ENCODE measurements at places on chromosomes 7 and 10. TPM values are rescaled to one million over a fixed set of nuclear protein-coding genes. Genes with fewer than 3 reads are reported as not detected.

DNA sequence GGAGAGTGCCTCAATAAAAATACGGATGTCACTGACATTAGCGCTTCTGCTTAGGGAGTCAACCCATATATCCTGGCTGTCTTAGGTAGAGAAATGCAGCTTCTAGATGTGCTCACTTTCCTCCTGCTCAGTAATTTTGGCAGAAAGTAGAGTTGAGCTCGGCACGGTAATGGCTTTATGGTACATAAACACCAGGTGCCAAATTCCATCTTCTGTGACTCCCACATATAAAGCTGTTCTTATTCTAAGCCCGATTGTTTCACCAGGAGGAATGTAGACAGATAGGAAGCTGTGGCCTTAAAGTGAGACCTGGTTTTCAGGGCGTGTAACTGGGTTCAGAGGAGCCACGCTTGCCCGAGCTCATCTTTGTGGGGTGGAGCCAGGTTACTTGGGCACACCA is 143.7 kb downstream of the CREB5 start:
- H3K4me3 ChIP-seq = no peak overlapping the region
- DNase-seq = no peak
- no peaks in the 10 kb centered on the region for H3K27me3 ChIP-seq
- H3K36me3 ChIP-seq = no peaks in the 10 kb centered on the region
- H3K27ac ChIP-seq = no peak overlapping the region

- no peaks in the 10 kb centered on the region for H3K4me1 ChIP-seq
- H3K27me3 ChIP-seq = no peaks in the 10 kb centered on the region
Measured at GRCh38 chr7:13067036-13067435, 379.6 kb downstream of the ARL4A start.

GRCh38 chr10:127198721-127199120 is 2.3 kb upstream of the INSYN2A start:
- H3K36me3 ChIP-seq = no peaks in the 10 kb centered on the region
- no peak overlapping the region for H3K27ac ChIP-seq
- H3K4me3 ChIP-seq = no peak overlapping the region
- H3K4me1 ChIP-seq = no peaks in the 10 kb centered on the region
- H3K27me3 ChIP-seq = no peaks in the 10 kb centered on the region

GRCh38 chr10:31599626-31600504 is 280.8 kb downstream of the ZEB1 start:
- no peaks in the 10 kb centered on the region for H3K36me3 ChIP-seq
- no peak for DNase-seq
- H3K27me3 ChIP-seq = no peaks in the 10 kb centered on the region
- no peaks in the 10 kb centered on the region for H3K4me1 ChIP-seq
- H3K27ac ChIP-seq = no peak overlapping the region

DNA sequence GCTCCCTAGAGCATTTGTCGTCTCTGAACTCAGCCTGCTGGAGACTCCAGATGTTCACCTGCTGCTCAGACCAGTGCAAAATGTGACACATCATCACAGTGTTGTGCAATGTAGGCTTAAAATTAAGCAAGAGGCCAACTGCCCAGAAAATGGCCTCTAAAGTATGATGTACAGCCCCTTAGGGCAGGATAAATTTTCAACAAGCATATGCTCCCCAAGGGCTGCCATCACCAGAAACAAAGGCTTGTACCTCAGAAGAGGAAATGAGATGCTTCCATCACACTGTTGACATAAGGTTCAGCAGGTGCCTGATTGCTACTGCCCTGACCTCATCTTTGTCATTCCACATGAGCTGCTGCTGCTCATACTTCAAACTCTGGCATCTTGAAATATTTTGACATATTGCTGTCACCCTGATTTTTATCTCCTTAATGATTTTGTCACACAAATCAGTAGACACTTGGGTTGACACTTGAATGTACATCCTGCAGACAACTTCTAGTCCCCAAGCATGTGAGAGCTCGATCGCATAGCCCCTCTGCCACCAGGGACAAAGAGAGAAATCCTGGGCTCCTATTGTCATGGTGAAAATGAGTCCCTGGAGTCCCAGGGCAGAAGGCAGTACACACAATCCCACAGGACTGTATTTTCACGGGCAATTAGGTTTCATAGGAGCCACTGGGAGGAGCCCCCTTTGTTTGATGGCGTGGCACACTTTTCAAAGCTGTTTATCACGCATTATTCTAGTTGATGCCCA is 219.7 kb upstream of the STK17A start:
- H3K27me3 ChIP-seq = no peaks in the 10 kb centered on the region
- DNase-seq = no peak
- H3K36me3 ChIP-seq = no peaks in the 10 kb centered on the region
- no peaks in the 10 kb centered on the region for H3K4me1 ChIP-seq
- H3K27ac ChIP-seq = no peak overlapping the region
- H3K4me3 ChIP-seq = no peak overlapping the region

DNA sequence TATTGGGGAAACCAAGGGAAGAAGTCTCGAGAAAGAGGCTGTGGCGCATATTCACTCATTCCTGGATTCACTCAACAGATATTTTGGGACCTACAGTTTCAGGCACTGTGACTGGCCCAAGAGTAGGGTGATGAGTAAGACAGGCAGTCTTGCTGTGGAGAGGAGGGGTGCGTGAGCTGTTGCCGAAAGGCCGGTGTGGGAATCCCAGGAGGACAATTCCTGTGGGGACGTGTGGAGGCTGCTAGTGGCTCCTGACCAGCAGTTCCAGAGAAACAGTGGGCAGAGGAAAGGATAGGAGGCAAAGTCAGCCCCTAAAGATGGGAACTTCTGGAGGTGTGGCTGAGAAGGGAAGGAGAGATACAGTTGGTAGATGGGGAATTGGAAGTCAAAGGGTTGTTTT is 59.3 kb upstream of the GRB10 start:
- no peaks in the 10 kb centered on the region for H3K27me3 ChIP-seq
- no peaks in the 10 kb centered on the region for H3K36me3 ChIP-seq
- no peak overlapping the region for H3K4me3 ChIP-seq
- no peak for DNase-seq
- no peaks in the 10 kb centered on the region for H3K4me1 ChIP-seq

DNA sequence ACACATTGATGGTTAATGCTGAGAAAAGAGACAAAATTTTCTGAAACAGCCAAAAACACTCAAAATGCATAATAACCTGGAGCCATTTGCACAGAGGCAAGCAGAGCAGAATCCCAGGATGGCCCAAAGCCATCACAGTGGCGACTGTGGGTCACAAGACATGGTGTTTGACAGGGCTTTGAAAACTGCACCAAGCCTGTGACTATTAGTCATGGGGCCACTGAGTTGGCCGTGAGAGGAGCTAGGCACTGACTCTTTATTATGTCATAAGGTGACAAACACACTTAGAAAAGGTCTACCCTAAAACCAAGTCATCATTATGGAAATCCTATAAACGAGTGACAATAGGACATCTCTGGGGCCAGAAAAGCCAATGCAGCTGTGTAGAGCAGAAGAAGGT is 23.9 kb downstream of the DRGX start:
- H3K27me3 ChIP-seq = no peaks in the 10 kb centered on the region
- no peak overlapping the region for H3K4me3 ChIP-seq
- no peaks in the 10 kb centered on the region for H3K36me3 ChIP-seq
- DNase-seq = peak; percentile 19
- no peak overlapping the region for H3K27ac ChIP-seq
- no peaks in the 10 kb centered on the region for H3K4me1 ChIP-seq

- DNase-seq = no peak
- H3K27ac ChIP-seq = no peak overlapping the region
- peaks cover 4% of the 10 kb centered on the region for H3K4me1 ChIP-seq
- H3K36me3 ChIP-seq = no peaks in the 10 kb centered on the region
- H3K27me3 ChIP-seq = no peaks in the 10 kb centered on the region
Measured at GRCh38 chr7:95776561-95777185, 4.3 kb downstream of the DYNC1I1 start.

DNA sequence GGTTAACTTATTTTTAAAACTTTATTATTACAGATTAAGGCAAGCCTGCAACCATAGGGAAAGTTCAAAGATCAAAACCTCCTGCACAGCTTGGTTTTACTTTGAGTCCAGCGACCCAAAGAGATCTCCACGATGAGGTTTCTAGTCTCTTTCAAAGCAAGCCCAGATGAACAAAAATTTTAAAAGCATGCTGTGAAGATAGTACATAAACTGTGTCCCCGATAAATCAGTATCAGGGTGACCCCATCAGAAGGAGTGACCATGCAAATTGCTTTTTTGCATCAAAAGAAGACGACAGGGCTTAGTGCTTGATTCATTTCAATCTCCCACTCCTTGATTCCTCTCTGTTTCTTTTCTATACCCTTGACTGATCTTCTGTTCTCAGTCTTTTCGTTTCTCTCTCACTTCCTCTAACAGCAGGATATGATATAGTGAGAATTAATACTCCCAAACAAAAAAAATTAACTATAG is 16.0 kb upstream of the DNTT start:
- H3K4me1 ChIP-seq = no peaks in the 10 kb centered on the region
- H3K36me3 ChIP-seq = no peaks in the 10 kb centered on the region
- no peak overlapping the region for H3K4me3 ChIP-seq
- peak overlapping the region; percentile 19 for H3K27ac ChIP-seq
- H3K27me3 ChIP-seq = no peaks in the 10 kb centered on the region

DNA sequence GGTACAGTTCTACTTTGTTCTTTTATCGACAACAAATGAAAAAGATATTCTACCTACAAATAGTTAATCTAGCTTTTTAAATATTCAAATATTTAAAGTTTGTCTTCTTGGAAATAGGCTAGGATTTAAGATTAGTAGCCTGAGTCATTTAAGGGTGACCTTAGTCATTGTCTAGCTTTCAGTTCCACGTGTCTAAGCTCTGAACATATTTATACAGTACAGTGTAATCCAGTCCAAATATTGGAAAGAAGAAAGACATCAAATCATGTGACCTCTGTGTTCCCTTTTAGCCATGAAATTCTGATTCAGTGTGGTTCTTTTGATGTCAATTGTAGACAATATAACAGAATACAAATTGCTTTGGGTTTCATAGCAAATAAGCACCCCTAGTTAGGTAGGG is 121.1 kb downstream of the MALRD1 start:
- DNase-seq = no peak
- H3K4me1 ChIP-seq = no peaks in the 10 kb centered on the region
- H3K27me3 ChIP-seq = no peaks in the 10 kb centered on the region
- H3K4me3 ChIP-seq = no peak overlapping the region

- H3K27ac ChIP-seq = no peak overlapping the region
- no peaks in the 10 kb centered on the region for H3K4me1 ChIP-seq
- no peaks in the 10 kb centered on the region for H3K27me3 ChIP-seq
- H3K4me3 ChIP-seq = no peak overlapping the region
- no peak for DNase-seq
Measured at GRCh38 chr10:42988517-42989395, 88.1 kb upstream of the RET start.

DNA sequence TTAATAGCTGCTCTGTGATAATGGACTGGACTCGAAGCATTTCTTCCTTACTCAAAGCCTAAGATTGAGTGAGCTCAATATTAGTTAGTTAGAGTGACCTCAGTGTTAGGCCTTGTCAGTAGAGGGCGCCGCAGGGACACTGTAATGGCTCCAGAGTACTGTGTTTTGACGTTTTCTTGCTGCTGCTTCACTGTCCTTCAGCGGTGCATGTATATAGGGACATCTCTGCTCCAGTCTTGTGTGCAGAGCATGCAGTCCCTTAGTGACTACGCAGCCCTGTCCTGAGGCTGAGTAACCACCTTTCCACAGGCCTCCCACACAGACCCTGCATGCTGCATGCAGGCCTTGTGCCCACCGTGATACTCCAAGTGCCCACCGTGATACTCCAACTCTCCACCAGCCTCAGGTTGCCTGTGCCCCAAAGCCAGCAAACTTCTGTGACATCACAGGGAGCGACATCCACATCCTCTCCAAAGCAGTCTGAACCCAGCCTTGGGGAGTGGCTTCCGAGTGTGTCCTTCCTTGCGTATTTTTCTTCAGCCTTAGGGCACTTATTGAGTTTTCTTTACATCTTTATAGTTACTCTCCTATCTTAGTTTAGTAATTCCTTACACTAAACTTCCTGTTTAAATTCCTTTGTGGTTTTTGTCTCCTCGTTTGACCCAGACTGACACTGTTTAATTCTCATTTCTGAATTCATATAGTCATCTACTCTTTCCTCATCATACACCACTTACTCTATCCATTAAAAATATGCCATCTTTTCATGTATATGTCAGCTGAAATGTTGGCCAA is 118.2 kb downstream of the JAZF1 start:
- no peak overlapping the region for H3K4me3 ChIP-seq
- peak; percentile 76 for DNase-seq
- no peak overlapping the region for H3K27ac ChIP-seq
- H3K27me3 ChIP-seq = no peaks in the 10 kb centered on the region

GRCh38 chr7:47511699-47512370 is 70.1 kb downstream of the TNS3 start:
- no peak for DNase-seq
- H3K4me1 ChIP-seq = no peaks in the 10 kb centered on the region
- no peaks in the 10 kb centered on the region for H3K27me3 ChIP-seq
- H3K4me3 ChIP-seq = no peak overlapping the region
- peaks cover 2% of the 10 kb centered on the region for H3K36me3 ChIP-seq

DNA sequence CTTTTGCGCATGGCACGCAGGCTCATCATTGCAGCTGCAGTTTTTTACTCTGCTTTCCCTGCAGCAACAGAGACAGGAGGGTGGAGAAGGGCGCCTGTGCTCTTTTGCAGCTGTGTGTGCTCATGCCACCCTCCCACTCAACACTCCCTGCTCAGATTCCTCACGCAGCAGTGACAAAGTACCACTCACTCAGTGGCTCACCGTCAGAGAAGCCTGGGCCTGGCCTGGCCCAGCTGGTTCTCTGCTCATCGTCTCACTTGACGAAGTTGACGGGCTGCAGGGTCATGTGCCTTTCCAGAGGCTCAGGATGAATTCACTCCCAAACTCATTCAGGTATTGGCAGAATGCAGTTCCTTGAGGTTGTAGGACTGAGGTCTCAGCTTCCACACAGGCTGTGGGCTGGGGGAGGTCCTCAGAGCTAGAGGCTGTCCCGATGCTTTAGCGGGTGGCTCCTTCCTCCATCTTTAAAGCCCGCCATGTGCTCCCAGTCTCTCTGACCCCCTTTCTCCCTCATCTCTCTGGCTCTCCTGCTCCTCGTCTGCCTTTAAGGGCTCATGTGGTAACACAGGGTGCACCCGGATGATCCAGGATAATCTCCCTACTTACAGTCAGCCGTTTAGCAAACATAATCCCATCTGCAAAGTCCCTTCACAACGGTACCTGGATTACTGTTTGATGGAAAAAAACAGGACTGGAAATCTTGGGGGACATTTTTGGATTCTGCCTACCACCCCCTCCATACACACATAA is 25.8 kb downstream of the PTPRE start:
- H3K27ac ChIP-seq = no peak overlapping the region
- no peaks in the 10 kb centered on the region for H3K27me3 ChIP-seq
- no peak overlapping the region for H3K4me3 ChIP-seq
- no peaks in the 10 kb centered on the region for H3K4me1 ChIP-seq
- DNase-seq = no peak

GRCh38 chr7:22339725-22340390 is 17.1 kb downstream of the RAPGEF5 start:
- H3K27me3 ChIP-seq = no peaks in the 10 kb centered on the region
- DNase-seq = no peak
- no peak overlapping the region for H3K4me3 ChIP-seq
- no peaks in the 10 kb centered on the region for H3K36me3 ChIP-seq
- H3K4me1 ChIP-seq = no peaks in the 10 kb centered on the region

Gene EVX1
- polyA plus RNA-seq = not detected

Gene ADO
- polyA plus RNA-seq = 7.5 TPM

Gene HSPA12A
- 2.3 TPM for polyA plus RNA-seq
